Left lobe of liver (tissue), 2 donors: ENCODE measurements at places on chromosomes 6 and 20.
A peak's percentile ranks its signal among the peaks of the same experiment; 100 is the strongest.

- DNase-seq, result no peak
These were observed 7.4 kb downstream of the ADGRF5 start for GRCh38 chr6:46914279-46914810.

DNA sequence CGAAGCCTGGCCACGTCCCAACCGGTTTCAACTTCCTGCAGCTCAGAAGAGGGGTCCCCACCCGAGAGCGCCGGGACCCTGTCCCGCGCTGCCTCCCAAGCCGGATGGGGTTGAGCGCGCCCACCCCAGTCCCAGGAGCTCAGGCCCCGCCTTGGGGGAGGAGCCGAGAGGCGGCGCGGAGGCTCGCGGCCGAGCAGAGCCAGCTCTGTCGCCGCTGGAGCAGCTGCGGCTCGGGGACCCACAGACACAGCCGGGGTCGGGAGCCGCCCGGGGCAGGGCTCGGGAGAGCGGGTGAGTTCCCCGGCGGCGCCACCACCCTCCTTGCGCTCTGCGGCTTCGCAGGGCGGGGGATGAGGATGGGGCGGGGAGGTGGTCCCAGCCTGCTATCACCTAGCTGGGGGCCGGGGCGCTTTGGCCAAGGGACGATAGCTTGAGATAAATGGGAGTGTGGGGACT lies at the start of gene PPP1R16B:
PPP1R16B (plus strand) TSS at position 196 of the 456 bp plus-strand sequence. CDS start 30,229 bp downstream, outside the sequence.
- peak; percentile 54 for DNase-seq

GRCh38 chr20:44004306-44004915 lies 89.8 kb downstream of the TOX2 start:
- DNase-seq, result no peak

DNA sequence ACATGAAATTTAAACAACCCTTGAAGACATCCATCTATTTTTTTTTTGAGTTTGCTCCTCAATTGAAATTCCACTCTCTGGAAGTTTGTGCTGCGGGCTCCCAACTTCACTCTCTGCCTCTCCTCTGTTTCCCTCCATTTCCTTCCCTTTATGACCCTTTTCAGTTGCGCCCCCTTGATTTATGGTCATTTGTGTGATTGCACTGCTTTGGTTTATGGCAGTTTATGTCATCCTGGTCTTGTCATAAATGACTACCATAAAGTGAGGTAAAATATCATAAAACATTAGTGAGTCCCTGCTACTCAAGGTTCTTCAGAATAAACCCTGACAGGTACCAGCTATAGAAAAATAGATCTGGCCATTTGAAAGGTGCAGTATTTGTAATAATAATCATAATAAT lies 348.3 kb upstream of the ZFP64 start:
- no peak for DNase-seq

- no peak for DNase-seq
These were observed 10.4 kb downstream of the FAM110A start for GRCh38 chr20:843912-844311.

DNA sequence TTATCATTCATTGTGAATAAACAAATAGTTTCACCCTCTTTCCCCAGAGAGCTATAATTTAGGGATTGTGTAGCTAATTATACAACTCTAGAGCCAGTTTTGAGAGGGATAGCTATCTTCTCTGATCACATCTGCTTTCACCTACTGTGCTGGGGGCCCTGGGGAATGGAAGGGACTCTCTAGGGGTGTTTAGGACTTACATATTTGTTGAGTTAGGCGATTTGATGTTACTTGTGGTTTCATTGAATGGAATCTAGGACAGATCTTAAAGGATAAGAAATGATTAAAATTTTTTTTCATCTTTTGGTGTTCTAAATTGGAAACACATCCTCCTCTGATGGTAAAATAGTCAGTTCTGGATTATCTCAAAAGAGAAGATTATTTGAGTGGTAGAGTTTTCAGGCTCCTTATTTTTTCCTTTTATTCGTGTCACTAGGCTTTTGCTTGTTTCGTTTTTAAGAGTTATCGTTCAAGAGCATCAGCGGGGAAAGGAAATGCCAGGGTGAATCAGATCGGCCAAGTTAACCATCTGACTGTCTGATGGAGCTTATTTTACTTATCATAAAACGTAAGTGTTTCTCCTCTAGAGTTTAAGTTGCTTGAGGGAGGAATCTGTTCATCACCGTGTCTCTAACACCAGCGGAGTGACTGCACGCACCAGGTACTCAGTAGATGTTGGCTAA lies 236.7 kb downstream of the FARS2 start:
- no peak for DNase-seq

DNA sequence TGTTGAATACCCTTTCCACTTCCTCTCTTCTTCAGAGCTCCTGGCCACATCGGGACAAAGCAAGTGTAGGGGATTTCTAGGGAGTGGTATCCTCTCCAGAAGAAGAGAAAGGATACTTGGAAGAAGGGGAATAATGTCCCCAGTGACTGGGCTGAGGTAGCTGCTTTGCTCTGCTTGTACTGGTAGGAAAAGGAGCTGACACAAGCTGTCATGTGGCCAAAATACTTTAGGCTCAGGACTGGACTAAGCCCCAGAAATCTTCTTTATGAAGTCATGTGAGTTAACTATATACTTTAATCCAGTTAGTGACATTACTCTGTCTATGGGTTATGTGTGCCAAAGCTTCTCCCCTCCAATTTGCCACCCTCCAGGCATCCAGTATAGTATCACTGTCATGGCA lies 40.5 kb downstream of the AKIRIN2 start:
- DNase-seq, result no peak

GRCh38 chr6:135306740-135307420 lies 125.8 kb downstream of the MYB start:
- DNase-seq, result no peak
